ENCODE measurements at places on chromosomes 2 and 18.

DNA sequence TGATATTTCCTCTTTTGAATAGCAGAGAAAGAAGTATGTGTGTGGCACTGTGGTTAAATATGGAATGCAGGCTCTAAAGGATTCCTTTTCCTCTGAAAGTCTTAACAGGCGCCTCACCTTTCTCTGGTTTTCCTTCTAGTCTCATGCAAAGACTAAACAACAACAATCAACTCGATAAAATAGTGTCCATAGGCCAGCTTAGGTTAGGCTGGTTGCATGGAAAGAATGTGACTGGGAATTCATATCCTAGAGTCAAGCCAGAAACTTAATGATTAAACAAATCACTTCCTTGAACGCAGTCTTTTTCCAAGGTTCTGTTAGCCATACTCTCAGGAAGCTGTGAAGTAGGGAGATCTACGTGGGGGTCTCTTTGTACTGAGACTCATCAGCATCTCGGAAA lies 800.8 kb upstream of the ID2 start:
- DNase-seq: no peak

DNA sequence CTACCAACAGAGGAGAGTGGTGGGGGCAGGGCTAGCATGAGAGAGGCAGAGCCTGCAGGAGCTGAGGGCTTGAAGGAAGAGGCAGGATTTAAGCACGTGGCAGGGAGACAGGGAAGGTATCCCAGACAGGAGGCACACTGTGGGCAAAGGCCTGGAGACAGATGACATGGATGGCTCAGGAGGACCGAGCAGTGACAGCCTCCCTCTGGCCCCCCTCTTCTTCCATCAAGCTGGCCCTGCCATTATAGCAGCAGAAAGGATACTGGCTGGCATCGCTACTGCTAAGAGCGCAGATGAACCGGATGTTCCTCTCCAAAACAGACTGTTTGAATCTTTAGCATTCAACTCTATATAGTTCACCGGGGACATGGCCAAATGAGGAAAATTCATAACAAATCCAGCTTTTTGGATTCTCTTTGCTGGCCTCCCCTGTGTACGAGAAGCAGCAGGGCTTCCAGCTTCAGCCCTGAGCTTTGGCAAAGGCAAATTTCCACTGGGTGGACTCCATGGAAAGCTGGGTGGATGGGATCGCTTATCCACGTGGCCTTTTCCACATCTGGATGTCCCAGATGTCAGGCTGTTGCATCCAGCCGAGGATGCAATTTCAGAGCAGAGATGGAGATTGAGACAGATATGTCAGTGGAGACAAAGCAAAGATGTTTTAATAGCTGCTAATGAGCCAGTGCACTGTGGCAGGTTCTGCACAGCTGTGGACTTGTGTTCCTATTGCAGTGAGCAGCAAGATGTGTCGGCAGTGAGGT lies 36.2 kb downstream of the CAPN13 start:
- no peak for DNase-seq

GRCh38 chr2:235614900-235615712 lies 121.3 kb downstream of the AGAP1 start:
- no peak for DNase-seq

DNA sequence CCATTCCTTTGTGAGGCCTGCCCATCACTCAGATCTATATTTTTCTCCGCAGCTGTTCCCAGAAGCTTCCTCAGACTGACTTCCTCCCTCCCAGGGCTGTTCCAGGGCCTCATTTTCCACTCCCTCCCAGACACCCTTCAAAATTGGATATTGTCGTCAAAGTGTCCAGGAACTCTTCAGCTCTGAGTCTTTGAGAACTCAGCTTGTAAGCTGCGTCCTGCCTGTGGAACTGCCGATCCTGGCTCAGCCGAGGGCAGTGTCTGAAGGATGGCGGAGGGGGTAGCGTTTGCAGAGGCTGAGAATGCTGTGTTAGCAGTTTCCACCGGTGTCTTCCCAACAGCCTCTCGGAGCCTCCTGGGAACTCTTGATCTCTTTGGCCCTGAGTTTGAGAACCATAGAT lies 27.1 kb downstream of the NCK2 start:
- DNase-seq: no peak

DNA sequence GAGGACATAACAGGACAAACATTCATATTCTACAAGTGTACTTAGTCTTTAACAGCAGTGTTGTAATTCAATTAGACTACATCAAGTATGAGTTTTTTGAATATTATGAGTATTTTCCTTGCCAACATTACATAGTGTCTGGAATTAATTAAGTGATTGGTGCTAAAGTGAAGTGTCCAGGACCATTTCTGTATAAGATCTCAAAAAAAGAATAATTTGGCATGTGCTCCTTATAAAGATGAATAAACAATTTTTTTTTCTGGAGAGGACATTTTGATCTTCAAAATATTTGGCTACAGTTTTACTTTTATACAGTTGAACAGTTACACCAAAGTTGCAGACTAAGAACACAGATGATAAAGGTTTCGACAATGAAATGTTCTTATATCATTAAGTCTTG lies 15.1 kb upstream of the EPB41L3 start:
- no peak for DNase-seq

DNA sequence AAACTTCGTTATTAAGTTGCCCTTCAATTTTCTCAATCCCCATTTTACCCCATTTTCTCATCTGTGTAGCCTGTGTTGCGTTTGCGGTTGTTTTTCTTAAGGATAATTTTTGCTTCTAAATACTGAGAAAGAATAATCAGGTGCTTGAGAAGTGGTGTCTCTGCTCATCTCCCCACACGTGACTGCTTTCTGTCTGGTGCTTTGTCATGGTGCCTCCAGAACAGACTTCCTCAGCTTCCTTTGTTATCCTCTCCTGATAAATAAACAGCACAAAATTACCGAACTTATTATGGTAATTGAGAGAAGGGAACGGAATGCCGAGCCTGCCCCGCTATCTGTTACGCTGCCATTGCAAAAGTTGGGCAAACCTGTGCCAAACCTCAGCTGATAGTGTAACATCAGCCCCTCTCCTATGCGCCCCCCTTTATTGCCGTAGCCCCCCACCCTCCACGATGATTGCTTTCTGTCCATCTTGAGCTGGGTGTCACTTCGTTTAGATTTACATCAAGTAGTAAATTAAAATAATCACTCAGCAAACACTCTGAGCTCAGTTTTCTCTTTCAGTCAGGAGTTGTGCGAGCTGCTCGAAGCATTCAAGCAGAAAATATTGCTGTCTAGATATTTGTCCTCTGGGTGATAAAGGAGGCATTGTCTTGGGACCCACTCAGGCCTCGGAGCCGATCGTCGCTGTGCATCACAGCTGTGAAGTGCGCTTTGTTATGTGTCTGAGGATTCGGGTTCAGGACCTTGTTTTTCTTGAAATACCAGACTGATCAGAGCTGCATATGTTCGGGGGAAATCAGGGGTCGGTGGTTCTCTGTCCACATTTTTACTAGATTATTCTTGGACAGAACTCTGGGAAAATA lies 1008.5 kb upstream of the FANCL start:
- DNase-seq: no peak

- DNase-seq: no peak
Measured at GRCh38 chr2:216083464-216084281, 2.0 kb downstream of the TMEM169 start.

GRCh38 chr2:101759162-101759561 lies 61.7 kb downstream of the MAP4K4 start:
- no peak for DNase-seq

- DNase-seq: no peak
Measured at GRCh38 chr2:181120625-181121024, 140.2 kb downstream of the UBE2E3 start.

DNA sequence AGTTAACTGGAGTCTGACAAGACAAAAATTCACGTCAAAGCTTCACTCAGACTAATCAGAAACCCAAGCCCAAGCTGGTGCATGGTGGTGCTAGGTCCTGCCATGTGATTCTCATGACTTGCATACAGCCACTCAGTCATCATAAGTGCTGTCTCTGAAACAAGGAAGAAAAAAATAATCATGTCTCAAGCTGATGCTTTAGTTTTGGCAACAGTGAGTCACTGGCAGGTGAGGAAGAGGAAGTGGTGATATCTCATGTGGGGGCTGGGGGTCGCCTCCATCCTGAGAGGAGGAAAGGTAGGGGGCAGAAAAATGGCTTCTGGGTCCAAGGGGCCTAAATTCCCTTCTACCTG lies 136.3 kb downstream of the TMEM163 start:
- no peak for DNase-seq

- no peak for DNase-seq
Measured at GRCh38 chr2:197042739-197043196, 116.3 kb upstream of the PGAP1 start.

GRCh38 chr2:40531359-40531758 lies 79.5 kb upstream of the SLC8A1 start:
- no peak for DNase-seq

DNA sequence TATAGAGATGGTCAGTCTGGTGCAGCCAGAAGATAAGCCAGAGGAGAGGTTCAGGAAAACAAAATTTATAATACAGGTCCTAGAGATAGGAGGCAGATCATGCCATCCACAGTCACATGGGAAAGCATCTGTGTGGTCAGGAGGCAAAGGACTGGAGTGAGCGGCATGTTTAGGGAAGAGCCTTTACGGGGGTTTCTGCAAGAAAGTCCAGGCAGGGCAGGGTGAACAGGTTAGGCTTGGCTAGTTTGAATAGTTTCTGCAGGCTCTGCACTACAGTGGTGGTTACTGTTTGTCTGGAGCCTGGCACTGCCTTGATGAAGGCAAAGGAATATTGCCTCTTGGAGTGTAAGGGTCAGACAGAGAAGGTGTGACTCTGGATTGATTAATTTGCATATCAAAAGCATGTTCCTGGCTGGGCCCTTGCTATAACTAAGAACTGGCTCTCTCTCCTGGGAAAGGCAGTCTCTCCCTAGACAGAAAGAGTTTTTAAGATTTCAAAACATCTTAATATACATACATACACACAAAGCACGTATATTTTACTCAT lies 1034.7 kb upstream of the CHAC2 start:
- DNase-seq: no peak

GRCh38 chr2:120430957-120431356 lies 85.0 kb downstream of the INHBB start:
- no peak for DNase-seq
